H1 (cell line): ENCODE measurements at places on chromosomes 7 and 10.
A peak's percentile ranks its signal among the peaks of the same experiment; 100 is the strongest.

GRCh38 chr7:79352323-79352722, 101.1 kb downstream of the MAGI2 start:
- no peak for DNase-seq

DNA sequence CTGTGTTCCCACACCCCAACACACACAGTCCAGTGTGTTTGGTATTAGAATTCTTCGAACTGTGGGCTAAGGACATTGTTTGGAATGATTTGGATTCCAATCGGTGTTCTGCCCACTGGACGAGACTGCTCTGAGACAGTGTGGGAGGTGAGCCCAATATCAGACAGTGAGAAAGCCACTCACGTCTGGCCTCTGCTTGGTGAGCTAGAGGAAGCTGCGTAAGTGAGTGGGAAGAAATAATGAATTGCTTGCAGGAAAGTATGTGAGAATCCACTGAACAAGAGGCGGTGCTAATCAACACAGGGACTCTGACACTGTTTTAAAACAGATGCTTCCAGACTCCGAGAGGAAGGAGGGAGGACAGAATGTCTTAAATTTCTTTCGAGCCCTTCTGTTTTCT, 675.0 kb upstream of the ANKRD30A start:
- no peak for DNase-seq

DNA sequence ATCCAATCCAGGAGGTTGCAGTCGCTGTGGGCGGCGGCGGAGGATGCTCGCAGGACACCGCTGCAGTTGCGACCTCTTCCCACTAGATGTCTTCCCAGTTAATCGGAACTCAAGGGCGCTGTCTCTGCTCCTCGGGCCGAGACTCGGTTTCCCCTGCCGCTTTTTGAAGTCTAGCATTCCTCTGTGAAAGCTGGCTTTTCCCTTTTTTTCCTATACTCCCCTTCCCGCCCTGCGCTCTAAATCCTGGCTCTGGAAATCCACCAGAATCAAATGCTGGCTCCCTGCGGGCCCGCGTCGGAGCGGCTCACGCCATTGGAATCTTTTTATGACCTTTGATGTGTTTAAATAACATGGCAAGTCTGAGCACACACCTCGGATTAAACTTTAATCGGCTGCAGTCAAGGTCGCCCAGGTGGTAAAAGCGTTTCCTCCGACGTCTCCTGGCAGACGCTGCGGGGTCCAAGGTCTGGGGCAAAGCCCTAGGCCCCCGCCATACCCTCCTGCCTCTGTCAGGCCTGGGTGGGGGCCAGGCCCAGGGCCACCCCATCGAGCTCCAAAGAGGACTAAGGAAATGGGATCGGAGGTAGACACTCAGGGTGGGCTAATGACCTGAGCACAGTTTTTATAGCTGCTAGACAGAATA, 10.7 kb upstream of the HOXA13 start:
- no peak for DNase-seq

GRCh38 chr10:34018129-34018528, 683.7 kb upstream of the NRP1 start:
- DNase-seq, result no peak

DNA sequence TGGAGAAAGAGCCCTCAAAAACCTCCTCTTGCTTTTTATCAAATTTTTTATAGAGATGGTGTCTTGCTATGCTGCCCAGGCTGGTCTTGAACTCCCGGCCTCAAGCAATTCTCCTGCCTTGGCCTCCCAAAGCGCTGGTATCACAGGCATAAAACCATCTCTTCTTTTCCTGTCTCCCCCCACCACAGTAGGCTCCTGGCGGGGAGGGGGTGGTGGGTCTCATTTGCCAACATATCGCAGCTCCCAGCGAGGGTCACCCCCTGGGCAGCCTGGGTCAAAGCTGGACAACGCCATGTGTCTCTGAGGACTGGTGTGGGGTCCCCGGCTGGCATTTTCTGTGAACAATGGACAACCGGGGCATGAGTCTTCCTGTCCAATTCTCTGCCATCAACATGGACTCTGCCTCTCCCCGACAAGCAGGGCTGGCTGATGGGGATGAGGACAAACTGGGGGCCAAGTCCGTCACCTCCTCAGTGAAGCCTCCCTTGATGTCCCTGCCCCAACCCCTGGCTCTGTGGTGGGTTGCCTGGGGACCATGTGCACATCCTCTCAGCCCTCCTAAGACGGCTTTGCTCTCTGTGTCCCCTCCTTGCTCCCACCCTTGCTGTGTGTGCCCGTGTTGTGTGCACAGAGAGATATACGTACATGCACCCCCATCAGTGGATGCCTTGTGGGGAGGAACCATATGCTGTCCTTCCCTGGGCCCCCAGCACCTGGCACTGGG, 86.4 kb upstream of the GNA12 start:
- DNase-seq, result no peak

GRCh38 chr10:60044971-60045370, 138.6 kb upstream of the CCDC6 start:
- DNase-seq, result no peak

GRCh38 chr10:13072339-13072738, 27.6 kb upstream of the OPTN start:
- DNase-seq, result no peak

- DNase-seq, result no peak
These were observed 107.8 kb upstream of the PPP1R3A start for GRCh38 chr7:114026486-114027089.

DNA sequence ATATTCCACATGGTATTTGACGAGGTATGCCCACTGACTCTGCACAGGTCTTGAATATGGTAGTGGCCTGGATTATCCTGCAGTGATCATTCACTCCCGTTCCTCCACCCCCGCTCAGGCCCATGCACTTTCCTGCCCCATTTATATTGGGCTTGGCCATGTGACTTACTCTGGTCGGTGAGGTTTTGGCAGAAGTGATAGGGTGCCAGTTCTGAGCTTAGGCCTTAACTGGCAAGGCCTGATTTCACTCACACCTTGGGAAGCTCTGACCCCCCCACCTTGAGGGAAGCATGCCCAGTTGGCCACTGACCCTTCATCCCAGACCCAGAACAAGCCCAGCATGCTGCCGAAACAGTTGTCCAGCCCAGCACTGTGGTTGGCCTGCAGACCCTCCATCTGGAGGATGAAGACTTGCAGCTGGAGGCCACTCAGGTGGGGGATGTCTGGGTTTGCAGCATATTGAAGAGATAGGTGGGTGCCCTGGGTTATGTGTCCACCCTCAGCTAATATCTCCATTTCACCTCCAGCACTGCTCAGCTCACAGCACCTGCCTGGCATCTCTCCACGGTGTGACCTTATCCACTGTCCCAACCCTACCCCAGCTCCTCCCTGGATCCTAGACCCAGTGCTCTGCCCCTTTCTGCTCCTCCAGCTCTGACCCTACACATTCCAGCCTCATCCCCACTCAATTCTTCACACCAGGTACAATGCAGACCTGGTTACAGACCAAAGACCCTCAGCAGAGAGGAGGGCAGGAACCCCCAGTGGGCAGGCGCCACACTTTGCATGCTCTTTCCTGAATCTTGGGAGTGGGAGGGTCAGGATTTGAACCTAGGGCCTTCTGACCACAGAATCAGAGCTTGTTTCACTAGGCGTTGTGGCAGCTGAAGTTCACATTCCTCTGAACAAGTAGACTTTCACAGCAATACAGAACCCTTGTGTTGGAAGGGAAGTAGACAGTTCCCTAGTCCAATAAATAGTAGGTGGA, 138.1 kb upstream of the CHST15 start:
- DNase-seq, result no peak

DNA sequence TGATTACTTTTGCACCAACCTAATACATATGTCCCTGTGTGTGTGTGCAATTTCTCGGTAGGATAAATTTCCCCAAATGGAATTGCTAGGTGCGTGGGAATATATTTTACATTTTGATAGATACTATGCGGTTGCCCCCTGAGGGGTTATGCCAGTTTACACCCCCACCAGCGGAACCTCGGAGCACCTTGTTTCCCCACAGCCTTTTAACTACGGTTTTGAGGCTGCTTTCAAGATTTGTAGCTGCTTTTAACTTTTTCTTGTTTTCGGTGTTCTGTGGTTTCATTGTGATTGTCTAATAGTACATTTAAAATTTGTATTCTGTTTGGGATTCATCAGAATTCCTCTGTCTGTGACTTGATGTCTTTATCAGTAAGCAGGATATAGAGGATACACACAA, 22.0 kb downstream of the PROSER2 start:
- no peak for DNase-seq

- no peak for DNase-seq
These were observed 267.1 kb upstream of the FZD8 start for GRCh38 chr10:35909121-35909720.

DNA sequence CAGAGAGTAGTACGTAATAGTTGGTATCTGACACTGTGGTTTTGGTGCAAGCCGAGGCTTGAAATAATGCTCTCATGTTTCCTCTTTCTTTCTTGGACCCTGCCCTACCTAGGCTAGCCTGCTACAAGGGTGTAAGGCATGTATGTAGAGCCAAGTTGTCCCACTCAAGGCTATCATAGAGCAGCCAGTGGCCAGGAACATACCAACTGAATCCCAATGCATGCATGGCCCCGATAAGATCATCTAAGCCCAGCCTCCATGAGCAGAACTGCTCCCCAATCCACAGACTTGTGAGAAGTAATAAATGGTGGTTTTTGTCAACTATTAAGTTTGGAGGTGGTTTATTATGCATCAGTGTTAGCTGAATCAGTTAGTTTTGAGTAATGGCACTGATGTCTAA, 250.2 kb downstream of the SH2D4B start:
- DNase-seq, result no peak

GRCh38 chr7:70972693-70973092, 159.3 kb upstream of the GALNT17 start:
- DNase-seq, result no peak

DNA sequence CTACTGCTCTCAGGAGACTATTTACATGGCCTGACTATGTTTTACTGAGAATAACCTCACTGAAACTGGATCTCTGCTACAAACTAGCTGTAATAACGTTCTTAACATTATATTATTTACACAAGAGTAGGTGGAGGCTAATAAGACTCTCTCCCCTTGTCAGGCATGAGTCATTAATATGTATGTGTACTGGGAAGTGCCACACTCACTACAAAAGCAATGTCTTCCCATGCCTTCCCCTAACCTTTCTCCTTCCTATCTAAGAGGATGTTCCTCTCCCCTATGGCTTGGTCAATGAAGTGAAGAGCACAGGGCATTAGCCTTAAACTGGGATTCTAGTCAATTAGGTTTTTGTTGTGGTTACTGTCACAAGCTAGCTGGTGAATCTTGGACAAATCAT, 147.9 kb downstream of the DGKB start:
- no peak for DNase-seq

GRCh38 chr10:45001381-45002148, 842 bp downstream of the ZNF22 start:
- DNase-seq, result no peak

- no peak for DNase-seq
These were observed 34.4 kb upstream of the DYNC1I1 start for GRCh38 chr7:95737828-95738505.

GRCh38 chr10:116765648-116766081, 23.3 kb upstream of the HSPA12A start:
- peak; percentile 78 for DNase-seq

- DNase-seq, result no peak
These were observed 168.7 kb downstream of the SND1 start for GRCh38 chr7:127820732-127821085.

- peak; percentile 75 for DNase-seq
These were observed 143.2 kb upstream of the RET start for GRCh38 chr10:42933448-42934340.

- DNase-seq, result no peak
These were observed 70.9 kb upstream of the CCDC71L start for GRCh38 chr7:106731646-106732444.

DNA sequence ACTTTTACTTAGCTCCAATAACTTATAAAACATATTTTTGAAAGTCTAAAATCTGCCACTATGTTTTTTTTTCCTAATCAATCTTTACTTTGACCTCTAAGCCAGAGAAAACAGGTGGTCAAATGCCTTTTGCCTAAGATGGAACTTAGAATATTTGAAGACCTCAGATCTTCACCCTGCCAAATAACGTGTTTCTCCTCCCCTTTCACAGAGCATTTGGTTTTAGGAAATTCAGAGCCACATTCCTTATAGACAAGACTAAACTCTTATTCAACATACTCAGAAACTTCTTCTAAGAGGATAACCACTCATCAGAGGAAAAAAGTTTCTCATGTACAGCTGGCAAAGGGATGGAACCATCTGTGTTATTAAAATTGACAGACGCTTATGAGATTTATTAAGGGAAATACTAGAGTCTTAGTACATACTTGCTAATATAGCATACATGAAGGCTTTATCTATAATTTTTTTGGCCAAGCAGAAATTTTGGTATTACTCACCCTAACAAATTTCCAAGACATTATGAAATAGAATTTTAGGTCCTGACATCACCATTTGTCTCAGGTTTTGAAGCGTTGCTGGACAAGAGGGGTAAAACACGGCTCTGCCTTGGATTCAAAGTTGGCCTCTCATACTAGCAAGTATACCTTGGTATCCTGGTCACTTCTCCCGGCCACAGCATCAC, 2.6 kb upstream of the EGFR start:
- no peak for DNase-seq

DNA sequence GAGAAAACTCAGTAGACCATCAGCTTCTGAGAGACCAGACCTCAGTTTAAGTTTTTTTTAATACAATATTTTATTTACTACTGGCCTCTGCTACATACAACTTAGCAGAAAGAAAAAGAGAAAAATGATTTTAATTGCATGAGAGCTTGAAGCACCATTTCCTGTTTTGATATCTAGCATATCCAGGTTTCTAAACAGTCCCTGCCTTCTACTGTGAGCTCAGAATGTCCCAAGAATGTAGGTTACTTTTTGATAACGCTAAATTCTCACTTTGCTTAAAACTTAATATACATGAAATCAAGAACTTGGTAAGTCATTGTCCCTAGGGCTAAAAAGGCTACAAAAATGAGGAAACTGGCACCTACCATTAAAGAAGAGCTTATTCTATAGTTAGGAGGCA, 7.0 kb downstream of the TMEM243 start:
- DNase-seq, result no peak

- no peak for DNase-seq
These were observed 2.0 kb downstream of the CALY start for GRCh38 chr10:133334503-133335245.

GRCh38 chr7:86202833-86203232, 440.9 kb upstream of the GRM3 start:
- no peak for DNase-seq

DNA sequence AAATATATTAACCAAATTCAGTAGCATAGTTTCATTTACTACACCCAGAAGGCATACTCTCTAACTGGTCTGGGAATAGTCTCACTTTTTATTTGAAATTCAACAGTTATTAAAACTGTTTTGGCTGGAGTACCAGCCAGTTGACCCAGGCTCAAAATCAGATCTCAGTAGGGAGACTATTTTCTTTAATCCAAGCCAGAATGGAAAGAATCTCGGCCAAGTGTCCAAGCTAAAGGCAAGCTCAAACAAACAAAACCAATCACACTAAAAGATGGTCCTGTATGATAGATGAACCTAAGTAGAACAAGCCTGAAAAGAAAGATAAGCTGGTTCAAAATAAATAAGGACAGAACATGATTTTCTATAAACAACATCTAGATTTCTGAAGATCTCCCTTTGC, 259.6 kb upstream of the POM121L12 start:
- DNase-seq, result no peak
